ENCODE measurements at places on chromosomes 4 and X. TPM values are rescaled to one million over a fixed set of nuclear protein-coding genes. Genes with fewer than 3 reads are reported as not detected.

Gene SLC10A6
- total RNA-seq = 0.45 TPM

Gene SPP1
- 1,074 TPM for total RNA-seq

Gene SMIM14
- total RNA-seq = 12.7 TPM

Gene FAM47E
- total RNA-seq = 3.7 TPM

Gene ZIC3
- total RNA-seq = not detected

Gene BMPR1B
- 7.6 TPM for total RNA-seq

Gene PSAPL1
- total RNA-seq = not detected

Gene MSN
- 115 TPM for total RNA-seq

Gene HEPH
- total RNA-seq = 7.8 TPM

Gene C4orf51
- not detected for total RNA-seq

Gene ESX1
- total RNA-seq = not detected

GRCh38 chr4:80182237-80182866, 15.0 kb upstream of the PRDM8 start:
- no peaks in the 10 kb centered on the region for H3K36me3 ChIP-seq
- no peak overlapping the region for H3K4me3 ChIP-seq
- no peak for DNase-seq
- no peak overlapping the region for H3K27ac ChIP-seq

DNA sequence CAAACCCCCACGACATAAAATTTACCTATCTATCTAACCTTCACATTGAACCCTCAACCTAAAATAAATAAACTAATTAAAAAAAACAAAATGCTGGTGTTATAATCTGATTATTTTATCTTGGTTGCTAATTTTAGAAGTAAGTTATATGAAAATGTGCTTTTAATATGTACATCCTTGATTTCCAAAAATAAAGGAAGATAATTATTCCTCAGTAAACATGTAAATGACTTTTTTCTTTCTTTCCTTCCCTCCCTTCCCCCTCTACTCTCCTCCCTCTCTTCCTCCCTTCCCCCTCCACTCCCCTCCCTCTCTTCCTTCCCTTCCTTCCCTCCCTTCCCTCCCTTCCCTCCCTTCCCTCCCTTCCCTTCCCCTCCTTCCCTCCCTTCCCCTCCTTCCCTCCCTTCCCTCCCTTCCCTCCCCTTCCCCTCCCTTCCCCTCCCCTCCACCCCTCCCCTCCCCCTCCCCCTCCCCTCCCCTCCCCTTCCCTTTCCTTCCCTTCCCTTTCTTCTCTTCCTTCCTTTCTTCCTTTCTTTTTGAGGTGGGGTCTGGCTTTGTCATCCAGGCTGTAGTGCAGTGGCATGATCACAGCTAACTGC, 180.0 kb upstream of the GIMD1 start:
- no peak for DNase-seq
- H3K36me3 ChIP-seq = no peaks in the 10 kb centered on the region
- no peaks in the 10 kb centered on the region for H3K27me3 ChIP-seq
- H3K27ac ChIP-seq = no peak overlapping the region
- no peaks in the 10 kb centered on the region for H3K4me1 ChIP-seq

- no peak overlapping the region for H3K4me3 ChIP-seq
- no peaks in the 10 kb centered on the region for H3K27me3 ChIP-seq
- peaks cover 3% of the 10 kb centered on the region for H3K4me1 ChIP-seq
- no peak for DNase-seq
- peaks cover 3% of the 10 kb centered on the region for H3K36me3 ChIP-seq
- peak overlapping the region; percentile 61 for H3K27ac ChIP-seq
Observed at GRCh38 chr4:150164956-150165629, 86.8 kb downstream of the DCLK2 start.

DNA sequence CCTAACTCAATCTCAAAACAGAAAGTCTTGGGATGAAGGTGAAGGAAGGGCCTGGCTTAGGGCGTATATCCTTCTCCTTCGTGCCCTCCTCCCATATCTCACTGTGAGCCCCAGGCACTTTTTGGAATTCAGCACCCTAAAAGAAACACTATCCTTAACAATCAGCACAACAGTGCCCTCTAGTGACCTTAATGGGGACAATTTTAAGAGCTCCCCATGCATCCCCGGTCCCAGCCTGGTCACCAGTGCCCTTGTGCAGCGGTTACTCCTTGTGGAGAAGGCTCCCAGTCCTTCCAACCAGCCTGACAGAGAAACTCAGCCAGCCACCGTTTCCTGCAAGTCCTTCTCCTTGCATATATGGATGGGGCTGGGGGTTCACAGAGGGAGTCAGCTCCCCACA, 4.2 kb downstream of the PAK3 start:
- no peaks in the 10 kb centered on the region for H3K36me3 ChIP-seq
- H3K4me1 ChIP-seq = no peaks in the 10 kb centered on the region
- H3K27ac ChIP-seq = no peak overlapping the region
- no peak overlapping the region for H3K4me3 ChIP-seq

DNA sequence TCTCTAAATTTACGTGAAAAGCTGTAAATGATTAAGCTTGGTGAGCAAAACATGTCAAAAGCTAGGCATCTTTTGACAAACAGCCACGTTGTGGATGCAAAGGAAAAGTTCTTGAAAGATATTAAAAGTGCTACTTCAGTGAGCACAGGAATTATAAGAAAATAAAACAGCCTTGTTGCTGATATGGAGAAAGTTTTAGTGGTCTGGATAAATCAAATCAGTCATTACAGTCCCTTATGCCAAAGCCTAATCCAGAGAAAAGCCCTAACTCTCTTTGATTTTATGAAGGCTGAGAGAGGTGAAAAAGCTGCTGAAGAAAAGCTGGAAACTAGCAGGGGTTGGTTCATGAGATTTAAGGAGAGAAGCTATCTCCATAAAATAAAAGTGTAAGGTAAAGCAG, 487.2 kb downstream of the CCSER1 start:
- DNase-seq = no peak
- no peaks in the 10 kb centered on the region for H3K27me3 ChIP-seq
- no peak overlapping the region for H3K4me3 ChIP-seq
- H3K36me3 ChIP-seq = no peaks in the 10 kb centered on the region
- H3K27ac ChIP-seq = no peak overlapping the region
- no peaks in the 10 kb centered on the region for H3K4me1 ChIP-seq

DNA sequence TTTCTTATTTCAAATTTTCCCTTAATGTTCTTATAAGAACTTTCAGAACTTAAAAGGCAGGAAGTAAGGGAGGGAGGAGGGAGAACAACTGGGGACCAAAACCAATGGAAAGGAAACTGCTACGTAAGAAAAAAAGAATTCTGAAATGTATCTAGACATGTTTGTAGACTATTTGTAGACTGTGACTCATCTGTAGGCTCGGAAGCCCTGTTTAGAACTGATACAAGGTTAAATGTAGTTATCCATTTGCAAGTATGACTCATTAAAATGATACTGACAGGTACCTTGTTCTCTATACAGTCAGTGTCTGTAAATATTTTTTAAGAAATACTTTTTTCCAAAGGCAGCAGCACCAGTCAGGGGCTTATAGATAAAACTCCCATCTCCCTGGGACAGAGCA, 202.0 kb downstream of the DHX15 start:
- H3K4me1 ChIP-seq = no peaks in the 10 kb centered on the region
- H3K4me3 ChIP-seq = no peak overlapping the region
- no peak for DNase-seq
- no peaks in the 10 kb centered on the region for H3K36me3 ChIP-seq

DNA sequence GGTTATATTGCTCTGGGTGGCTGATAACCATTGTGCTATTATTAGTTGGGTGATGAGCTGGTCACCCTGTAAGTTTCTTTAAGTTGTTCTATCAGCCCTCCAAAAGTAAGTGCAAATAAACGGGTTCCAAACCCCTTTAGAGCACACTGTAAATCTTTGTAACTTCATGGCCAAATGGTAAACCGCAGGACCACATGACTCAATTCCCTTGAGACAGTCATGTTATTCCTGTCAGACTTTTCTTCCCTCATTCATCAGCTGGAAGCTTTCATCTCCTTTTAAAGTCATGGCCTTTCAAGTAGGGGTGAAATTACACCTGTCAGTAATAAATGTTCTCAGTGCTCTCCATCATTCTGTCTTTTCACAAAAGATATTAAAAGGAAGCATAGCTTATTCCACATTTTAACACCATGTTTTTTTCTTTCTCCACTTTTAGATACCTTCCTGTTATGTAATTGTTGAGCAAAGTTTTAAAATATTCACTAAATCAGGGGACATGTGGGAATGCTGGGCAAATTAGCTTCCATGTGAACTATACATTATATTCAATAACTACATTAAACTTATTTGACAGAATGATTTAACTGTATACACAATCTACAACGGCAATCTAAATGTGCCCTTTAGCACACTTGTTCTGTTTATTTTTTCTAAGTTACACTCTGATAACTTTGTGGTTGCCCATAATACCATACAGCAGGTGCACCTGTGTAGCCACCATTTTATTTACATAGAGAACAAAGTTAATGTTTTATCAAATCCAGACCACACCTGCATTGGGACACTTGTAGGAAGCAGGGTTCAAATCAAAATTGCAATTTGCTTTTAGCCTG, 275.5 kb downstream of the CFAP299 start:
- DNase-seq = no peak
- no peak overlapping the region for H3K4me3 ChIP-seq
- H3K36me3 ChIP-seq = no peaks in the 10 kb centered on the region
- H3K27ac ChIP-seq = no peak overlapping the region
- H3K27me3 ChIP-seq = no peaks in the 10 kb centered on the region
- H3K4me1 ChIP-seq = no peaks in the 10 kb centered on the region

DNA sequence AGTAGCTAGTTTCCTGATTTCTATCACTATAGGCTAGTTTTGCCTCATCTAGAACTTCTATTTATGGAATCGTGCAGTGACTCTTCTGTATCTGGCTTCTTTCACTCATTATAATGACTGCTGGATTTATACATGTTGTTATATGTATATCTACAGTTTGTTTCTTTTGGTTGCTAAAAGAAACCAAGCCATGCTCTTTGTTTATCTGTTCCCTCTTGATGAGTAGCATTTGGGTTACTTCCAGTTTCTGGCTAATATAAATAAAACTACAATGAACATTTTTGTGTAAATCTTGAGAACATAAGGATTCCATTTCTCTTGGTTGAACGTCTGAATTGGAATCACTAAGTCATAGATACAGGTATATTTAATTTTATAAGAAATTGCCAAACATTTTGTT, 73.9 kb downstream of the ARHGAP24 start:
- H3K36me3 ChIP-seq = no peaks in the 10 kb centered on the region
- H3K27ac ChIP-seq = no peak overlapping the region
- no peak for DNase-seq
- no peak overlapping the region for H3K4me3 ChIP-seq
- H3K27me3 ChIP-seq = no peaks in the 10 kb centered on the region
- H3K4me1 ChIP-seq = no peaks in the 10 kb centered on the region

DNA sequence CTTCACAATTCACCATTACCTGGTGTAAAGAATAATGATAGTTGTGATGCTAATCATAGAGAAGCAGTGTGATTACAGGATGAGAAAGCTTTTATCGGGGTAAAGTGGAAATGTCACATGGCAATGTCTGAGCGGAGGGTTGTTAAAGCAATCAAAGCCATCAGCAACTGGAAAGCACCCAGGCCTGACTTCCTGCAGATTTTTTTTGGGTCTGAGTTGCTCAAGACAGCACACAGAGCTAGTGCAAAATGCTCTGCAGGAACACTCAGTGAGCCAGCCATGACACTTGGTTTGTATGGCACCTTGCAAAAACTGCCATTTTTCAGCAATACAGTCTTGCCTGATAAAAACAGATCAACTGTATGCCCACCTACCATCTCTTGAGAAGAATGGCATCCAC, 152.9 kb downstream of the COL4A6 start:
- no peak overlapping the region for H3K4me3 ChIP-seq
- H3K27ac ChIP-seq = no peak overlapping the region
- no peaks in the 10 kb centered on the region for H3K36me3 ChIP-seq

GRCh38 chr4:55386073-55386472, 9.7 kb upstream of the TMEM165 start:
- H3K4me1 ChIP-seq = no peaks in the 10 kb centered on the region
- DNase-seq = no peak
- no peak overlapping the region for H3K4me3 ChIP-seq
- H3K27me3 ChIP-seq = no peaks in the 10 kb centered on the region
- no peak overlapping the region for H3K27ac ChIP-seq
- H3K36me3 ChIP-seq = no peaks in the 10 kb centered on the region

DNA sequence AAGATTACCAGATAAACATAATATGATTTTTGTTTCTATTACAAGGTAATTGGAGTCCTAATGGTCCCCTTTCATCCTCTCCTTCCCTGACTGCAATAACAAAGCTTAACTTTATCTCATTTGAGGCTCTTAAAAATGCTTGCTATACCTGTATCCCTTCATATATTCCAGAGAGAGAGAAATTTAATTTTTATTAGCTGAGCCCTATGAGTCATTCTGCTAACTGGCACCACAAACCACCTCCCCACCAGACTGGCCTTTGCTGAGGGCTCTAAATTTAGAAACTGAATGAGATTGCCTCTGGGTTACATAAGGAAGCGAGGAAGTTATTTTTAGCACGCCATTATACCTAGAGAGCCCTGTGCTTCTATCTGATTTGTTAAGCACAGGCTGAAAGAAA, 27.4 kb downstream of the CBLL2 start:
- H3K4me1 ChIP-seq = no peaks in the 10 kb centered on the region
- no peak for DNase-seq
- peak overlapping the region; percentile 56 for H3K27ac ChIP-seq
- peaks cover 7% of the 10 kb centered on the region for H3K27me3 ChIP-seq

DNA sequence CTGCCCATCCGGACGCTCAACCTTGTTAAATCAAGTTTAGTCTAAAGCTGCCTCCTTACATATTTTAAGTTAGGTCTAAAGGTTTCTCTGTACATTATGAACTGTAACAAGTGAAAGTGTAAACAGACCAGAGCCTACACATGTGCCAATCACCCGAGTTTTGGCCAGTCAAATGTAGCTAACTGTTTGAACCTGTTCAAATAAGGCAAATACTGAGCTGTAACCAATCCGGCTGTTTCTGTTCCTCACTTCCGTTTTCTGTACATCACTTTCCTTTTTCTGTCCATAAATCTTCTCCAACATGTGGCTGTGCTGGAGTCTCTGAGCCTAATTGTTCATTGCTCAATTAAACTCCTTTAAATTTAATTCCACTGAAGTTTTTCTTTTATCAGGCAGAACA, 113.3 kb upstream of the SHISA3 start:
- no peaks in the 10 kb centered on the region for H3K27me3 ChIP-seq
- no peak overlapping the region for H3K27ac ChIP-seq
- DNase-seq = no peak

- no peak overlapping the region for H3K4me3 ChIP-seq
- no peak for DNase-seq
- no peaks in the 10 kb centered on the region for H3K27me3 ChIP-seq
- no peaks in the 10 kb centered on the region for H3K4me1 ChIP-seq
Observed at GRCh38 chrX:135581496-135581895, 61.0 kb downstream of the INTS6L start.

GRCh38 chr4:128660361-128661215, 148.9 kb upstream of the JADE1 start:
- no peaks in the 10 kb centered on the region for H3K36me3 ChIP-seq
- no peaks in the 10 kb centered on the region for H3K4me1 ChIP-seq
- no peak overlapping the region for H3K4me3 ChIP-seq
- H3K27ac ChIP-seq = peak overlapping the region; percentile 83

GRCh38 chrX:12865359-12865758, 1.5 kb upstream of the TLR7 start:
- no peaks in the 10 kb centered on the region for H3K4me1 ChIP-seq
- H3K27ac ChIP-seq = no peak overlapping the region
- H3K4me3 ChIP-seq = no peak overlapping the region
- H3K36me3 ChIP-seq = no peaks in the 10 kb centered on the region
- no peaks in the 10 kb centered on the region for H3K27me3 ChIP-seq
- no peak for DNase-seq
